A549 treated with ZK216348 at 1 μM for 4 hours (cell line): ENCODE measurements at places on chromosomes 13 and 19. TPM values are rescaled to one million over a fixed set of nuclear protein-coding genes. Genes with fewer than 3 reads are reported as not detected.

HTR2A gene
- total RNA-seq: not detected in 5 replicates

TLE2 gene
- total RNA-seq: 2.7 to 3.0 TPM (median 2.8 TPM) in 5 replicates

MTUS2 gene
- 0.04 to 0.05 TPM in 2 of 5 replicates, not detected in the others for total RNA-seq

ESD gene
- 83.9 to 114 TPM (median 87.8 TPM) in 5 replicates for total RNA-seq

ATP8A2 gene
- not detected in 5 replicates for total RNA-seq

MAB21L1 gene
- not detected in 5 replicates for total RNA-seq

LPAR6 gene
- total RNA-seq: 0.56 to 1.8 TPM (median 0.93 TPM) in 5 replicates

ATP11A gene
- total RNA-seq: 5.5 to 13.6 TPM (median 10.3 TPM) in 5 replicates

SPC24 gene
- total RNA-seq: 14.2 to 17.8 TPM (median 16.2 TPM) in 5 replicates

SPIB gene
- total RNA-seq: 0.16 to 0.80 TPM (median 0.32 TPM) in 4 of 5 replicates, not detected in the other

ZNF418 gene
- 0.58 to 0.97 TPM (median 0.84 TPM) in 5 replicates for total RNA-seq

CGB8 gene
- total RNA-seq: 2.1 to 4.2 TPM (median 3.0 TPM) in 5 replicates

CYP2F1 gene
- not detected in 5 replicates for total RNA-seq

OR7A17 gene
- total RNA-seq: not detected in 5 replicates

ANGPTL4 gene
- 297 to 524 TPM (median 412 TPM) in 5 replicates for total RNA-seq

KLK14 gene
- total RNA-seq: 0.20 to 0.68 TPM (median 0.28 TPM) in 5 replicates

EFNB2 gene
- 3.4 to 4.5 TPM (median 4.0 TPM) in 5 replicates for total RNA-seq

FUT1 gene
- total RNA-seq: 0.04 to 0.08 TPM (median 0.05 TPM) in 4 of 5 replicates, not detected in the other

LRG1 gene
- total RNA-seq: 0.08 to 0.21 TPM (median 0.09 TPM) in 3 of 5 replicates, not detected in the others

SIGLEC6 gene
- not detected in 5 replicates for total RNA-seq

SLC1A6 gene
- total RNA-seq: not detected in 5 replicates
